Stimulated activated CD4-positive, alpha-beta T cell treated with anti-CD3 and anti-CD28 coated beads, TNF-alpha, amount 100 ng/mL, for 1 hour (primary cell): ENCODE measurements at places on chromosomes 5 and 9.

DNA sequence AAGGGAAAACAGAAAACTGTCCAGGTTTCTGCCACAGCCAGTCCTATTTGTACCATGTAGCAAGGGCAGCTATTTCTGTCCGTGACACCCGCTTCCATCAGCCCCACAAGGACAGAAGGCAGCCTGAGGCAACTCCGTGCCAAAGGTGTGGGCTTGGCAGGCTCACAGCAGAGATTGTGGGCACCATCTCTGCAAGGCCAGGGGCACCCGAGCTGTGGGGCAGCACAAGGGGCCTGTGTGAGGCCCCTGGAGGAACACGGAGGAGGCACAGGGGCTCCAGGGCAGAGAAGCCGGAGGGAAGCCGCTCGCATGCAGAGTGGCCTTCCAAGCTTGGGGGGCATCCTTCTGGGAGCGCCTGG, 43.5 kb downstream of the COL23A1 start:
- no peak for DNase-seq

- no peak for DNase-seq
These were observed 128.2 kb upstream of the TMEM161B start for GRCh38 chr5:88396751-88397281.

DNA sequence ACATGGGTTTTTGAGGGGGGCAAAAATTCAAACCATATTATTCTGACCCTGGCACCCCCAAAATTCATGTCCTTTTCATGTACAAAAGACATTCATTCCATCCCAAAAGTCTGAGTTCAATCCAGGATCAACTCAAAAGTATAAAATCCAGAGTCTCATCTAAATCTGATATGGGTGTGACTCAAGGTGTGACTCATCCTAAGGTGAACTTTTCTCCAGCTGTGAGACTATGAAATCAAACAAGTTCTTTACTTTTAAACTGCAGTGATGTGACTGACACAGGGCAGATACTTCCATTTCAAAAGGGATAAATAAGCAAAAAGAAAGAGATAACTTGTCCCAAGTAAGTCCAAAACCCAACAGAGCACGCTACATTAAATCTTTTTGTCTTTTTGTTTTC, 20.6 kb upstream of the CYLC2 start:
- DNase-seq: no peak

- DNase-seq: no peak
These were observed 105.1 kb downstream of the LURAP1L start for GRCh38 chr9:12879961-12880360.
